ENCODE measurements at places on chromosomes 7 and 10.

DNA sequence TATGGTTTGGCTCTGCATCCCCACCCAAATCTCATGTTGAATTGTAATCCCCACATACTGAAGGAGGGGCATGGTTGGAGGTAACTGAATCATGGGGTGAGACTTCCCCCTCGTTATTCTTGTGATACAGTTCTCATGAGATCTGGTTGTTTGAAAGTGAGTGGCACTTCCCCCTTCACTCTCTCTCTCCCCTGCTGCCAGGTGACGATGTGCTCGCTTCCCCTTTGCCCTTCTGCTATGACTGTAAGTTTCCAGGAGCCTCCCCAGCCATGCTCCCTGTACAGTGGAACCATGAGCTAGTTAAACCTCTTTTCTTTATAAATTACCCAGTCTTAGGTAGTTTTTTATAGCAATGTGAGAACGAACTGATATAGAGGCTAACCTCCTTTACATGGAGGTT, 16.6 kb downstream of the PLPP4 start:
- DNase-seq, result no peak

DNA sequence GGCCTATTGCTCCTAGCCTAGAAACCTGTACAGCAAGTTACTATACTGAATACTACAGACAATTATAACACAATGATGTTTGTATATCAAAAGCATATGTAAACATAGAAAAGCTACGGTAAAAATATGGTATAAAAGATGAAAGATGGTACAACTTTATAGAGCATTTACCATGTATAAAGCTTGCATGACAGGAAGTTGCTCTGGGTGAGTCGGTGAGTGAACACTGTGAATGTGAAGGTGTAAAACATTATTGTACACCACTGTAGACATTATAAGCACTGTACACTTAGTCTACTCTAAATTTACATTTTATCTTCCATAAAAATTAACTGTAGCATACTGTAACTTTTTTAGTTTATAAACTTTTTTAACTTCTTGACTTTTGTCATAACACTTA, 674.3 kb upstream of the ZWINT start:
- no peak for DNase-seq

DNA sequence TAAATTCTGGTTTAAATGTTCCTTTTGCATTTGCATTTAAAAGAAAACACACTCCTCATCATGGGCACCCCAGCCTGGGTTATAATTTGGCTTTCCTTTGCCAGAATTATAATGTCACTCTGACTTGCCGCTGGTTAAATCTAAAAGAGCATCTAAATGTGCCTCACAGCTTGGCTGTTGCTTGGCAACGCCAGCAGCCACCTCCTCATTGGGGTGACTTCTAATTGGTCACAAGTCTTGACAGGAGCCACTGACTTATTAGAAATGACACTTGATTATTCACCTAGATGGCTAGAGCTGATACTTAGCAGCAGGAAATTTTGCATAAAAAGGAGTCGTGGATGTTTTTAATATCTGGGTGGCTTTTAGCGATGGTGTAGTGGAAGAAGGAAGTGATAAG, 114.3 kb downstream of the TBXAS1 start:
- DNase-seq, result no peak

DNA sequence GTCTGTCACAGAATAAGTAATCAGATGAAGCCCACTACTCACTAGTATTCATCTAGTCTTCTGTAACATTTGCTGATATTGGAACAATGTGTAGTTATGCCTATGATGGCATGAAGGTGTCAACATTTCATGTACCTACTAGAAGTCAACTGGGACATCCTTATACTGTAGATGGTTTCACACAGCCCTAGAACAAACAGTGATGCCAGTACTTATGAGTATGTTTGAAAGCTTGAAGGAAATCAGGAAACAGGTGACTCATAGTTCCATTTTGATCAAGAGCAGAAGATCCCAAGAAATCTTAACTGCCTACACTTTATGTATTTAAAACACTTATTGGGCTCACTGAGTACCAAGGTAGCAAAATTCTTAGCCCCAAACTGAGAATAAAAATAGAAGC, 1519.6 kb downstream of the REEP3 start:
- DNase-seq, result no peak

- no peak for DNase-seq
Measured at GRCh38 chr10:22548344-22548743, 166.0 kb downstream of the PIP4K2A start.

DNA sequence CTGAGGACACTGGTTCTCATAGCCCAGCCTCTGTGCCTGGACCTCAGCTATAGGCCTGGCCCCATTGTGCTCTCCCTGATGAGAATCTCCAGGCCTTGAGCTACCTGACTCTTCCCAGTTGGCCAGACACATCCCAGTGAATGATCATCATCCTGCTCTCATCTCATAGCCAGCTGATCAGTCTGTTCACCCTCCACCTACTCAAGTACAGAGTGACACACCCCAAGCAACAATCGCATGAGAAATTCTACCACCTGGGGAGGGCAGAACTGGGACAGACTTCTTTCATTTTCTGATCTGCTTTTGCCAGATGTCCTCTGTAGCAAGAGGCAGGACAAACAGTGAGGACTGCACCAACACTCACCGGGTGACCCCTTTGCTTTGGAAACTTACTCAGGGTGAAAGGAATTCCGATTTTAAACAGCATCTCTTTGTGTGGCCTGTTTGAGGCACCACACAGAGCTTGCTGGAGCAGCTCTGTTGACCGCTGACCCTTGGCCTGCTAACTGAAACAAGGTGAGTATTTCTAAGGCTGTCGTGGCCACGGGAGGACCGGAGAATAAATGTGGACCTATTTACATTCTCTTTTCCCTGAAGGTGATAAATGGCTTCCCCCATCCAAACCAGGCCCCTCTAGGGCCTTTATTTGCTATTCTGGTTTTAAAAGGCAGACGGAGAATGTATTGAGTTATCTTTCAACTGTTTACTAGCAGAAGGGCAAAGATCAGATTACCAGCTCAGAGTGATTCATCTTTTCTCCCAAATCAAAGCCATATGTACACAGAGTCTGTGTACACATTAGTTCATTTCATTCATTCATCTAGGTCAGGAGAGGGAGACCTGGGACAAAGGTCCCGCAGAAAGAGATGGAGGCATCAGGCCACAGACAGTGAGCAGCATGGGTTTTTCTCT, 181.4 kb upstream of the TNS3 start:
- no peak for DNase-seq

DNA sequence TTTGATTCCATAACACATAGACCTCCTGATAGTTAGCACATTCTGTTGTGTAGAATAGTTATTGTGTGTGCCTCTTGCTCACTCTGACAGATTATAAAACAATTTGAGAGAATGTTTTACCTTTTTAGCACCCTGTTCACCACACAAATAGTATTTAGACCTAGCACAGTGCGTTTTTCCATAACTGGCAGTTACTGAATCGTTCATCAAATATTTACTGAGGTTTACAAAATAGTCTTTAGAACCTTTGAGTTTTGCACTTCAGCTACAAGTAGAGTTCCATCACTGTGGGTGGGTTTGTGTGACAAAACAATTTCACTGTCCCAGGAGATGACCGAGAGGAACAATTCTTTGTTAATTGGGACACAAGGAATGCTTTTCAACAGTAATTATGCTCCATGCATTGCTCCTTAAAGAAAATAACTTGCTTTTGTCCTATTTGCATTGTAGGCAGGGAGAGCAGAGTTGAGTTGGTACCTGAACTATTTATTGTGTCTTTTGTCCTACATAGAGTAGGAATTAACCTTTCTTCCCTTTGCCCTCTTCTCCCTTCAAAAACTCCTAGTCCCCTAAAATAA, 62.3 kb downstream of the DNAH11 start:
- no peak for DNase-seq

DNA sequence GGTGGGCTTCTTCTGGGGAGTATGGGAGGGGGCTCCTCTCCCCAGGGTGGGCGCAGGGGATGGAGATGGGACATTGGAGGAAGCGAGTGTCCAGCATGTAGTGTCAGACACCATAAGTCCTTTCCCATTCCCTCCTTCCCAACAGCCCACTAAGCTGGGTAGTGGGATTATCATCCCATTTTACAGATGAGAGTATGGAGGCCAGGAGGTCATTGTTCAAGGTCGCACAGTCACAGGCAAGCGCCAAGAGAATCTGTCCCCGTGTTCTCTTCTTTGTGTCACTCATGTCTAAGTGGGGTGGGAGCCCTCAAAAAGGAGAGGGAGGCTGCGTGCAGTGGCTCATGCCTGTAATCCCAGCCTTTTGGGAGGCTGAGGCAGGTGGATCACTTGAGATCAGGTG, 64.8 kb downstream of the CLIP2 start:
- DNase-seq, result no peak

- no peak for DNase-seq
Measured at GRCh38 chr10:77583527-77583926, 54.1 kb downstream of the KCNMA1 start.

DNA sequence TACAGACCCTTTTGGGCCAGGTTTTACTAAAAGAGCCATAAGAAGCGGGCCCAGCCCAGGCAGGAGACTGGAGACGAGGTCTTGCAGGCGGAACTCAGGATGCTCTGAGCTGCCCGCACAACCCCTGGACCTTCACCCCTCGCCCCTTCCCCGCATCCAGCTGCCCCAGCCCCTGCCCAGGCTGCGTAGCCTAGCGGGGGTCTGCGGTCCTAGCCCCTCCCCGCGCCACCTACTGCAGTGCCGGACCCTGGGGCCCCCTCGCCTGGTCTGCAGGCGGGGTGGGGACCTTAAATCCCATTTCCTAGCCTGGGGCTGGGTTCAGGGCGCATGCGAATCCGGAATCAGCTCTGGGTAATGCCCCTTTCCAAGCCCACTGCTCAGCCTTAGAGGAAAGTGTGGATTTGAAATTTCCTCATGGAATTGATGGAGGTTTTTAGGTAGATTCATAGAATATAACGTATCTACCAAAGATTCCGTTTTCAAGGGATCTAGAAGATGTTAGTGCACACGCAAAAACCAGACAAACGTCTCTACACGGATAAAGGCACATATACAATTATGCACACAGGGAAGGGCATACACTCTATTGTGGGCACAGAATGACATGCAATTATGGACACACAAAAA, 546 bp upstream of the HOXA3 start:
- DNase-seq, result no peak

DNA sequence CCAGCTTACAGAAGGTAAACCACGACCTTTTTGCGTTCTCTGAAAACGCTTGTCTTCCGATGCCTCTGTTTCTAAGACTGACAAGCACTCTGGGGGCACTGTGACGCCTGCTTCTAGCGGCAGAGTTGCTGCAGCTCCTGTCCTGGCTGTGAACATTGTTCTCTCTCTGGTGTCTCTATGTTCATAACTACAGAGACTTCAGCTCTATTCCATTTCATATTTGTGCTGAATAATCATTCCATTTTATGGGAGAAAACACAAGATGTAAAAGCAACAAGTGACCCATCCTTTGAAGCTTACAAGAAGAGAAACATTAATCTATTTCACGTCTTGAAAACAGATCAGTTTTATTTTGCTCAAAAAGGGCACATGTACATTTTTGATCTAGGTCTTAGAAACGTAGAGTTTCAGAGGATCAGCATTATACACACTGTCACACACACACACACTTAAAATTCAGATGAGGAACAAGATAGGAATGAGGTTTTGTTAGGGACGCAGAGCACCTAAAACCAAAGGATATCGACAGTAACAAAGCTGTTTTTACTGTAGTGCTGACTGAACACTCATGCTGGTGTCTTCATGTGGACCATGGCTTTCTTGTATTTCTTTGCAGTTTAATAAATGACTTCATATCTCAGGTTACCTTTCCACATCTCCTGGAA, 3.0 kb downstream of the IKZF1 start:
- DNase-seq, result no peak

- DNase-seq, result no peak
Measured at GRCh38 chr10:114767986-114768821, 53.4 kb upstream of the FHIP2A start.

GRCh38 chr10:10630782-10631181, 386.9 kb upstream of the CELF2 start:
- DNase-seq, result no peak

- no peak for DNase-seq
Measured at GRCh38 chr10:29977171-29977570, 82.2 kb downstream of the JCAD start.

DNA sequence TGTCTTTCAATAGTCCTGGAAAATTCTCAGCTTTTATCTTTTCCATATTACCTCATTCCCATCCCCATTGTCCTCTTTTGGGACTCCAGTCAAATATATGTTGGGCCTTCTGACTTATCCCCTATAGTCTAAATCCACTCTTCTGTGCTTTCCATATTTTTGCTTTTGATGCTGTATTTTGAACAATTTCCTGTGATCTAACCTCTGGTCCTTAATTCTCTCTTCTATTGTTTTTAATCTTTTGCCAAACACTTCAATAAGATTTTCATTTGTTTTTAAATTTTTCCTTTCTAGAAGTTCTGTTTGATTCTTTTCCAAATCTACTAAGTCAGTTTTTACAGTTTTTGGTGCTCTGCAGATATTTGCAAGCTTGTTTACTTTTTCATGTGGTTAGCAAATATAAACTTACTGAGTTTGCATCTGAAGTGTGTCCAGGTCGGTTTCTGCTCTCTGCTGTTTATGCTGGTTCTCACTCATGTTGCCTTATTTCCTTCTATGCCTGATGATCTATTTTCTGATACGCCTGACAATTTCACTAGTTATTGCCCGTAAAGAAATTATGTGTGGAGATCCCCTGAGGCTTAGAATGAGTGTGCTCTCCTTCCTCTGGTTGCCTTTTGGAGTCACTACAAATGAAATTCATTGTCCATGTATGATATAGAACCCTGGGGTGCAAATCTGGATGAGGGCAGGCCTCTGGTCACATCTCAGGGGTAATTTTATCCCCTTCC, 110.4 kb downstream of the RBM20 start:
- DNase-seq, result no peak

DNA sequence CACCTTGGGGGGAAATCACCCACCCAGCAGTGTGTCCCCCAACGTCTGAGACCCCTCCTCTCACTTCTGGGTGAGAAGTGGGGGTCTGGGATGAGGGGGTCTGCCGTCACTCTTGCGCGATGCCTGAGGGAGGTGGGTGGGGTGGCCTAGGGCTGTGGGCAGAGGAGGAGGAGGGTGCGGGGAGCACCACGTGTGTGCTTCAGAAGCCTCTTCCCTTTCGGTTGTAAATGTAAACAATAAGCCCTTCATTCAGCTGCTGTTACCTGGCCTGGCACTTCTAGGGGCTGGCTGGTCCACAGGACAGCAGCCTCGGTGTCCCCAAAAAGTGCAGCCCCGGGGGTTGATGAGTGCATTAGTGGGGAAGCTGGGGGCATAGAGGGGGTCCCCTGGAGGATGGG, 1.3 kb downstream of the CLIP2 start:
- DNase-seq, result no peak

- no peak for DNase-seq
Measured at GRCh38 chr7:69961436-69961835, 363.2 kb downstream of the AUTS2 start.

GRCh38 chr10:11473128-11473760, 138.2 kb downstream of the USP6NL start:
- DNase-seq, result no peak

DNA sequence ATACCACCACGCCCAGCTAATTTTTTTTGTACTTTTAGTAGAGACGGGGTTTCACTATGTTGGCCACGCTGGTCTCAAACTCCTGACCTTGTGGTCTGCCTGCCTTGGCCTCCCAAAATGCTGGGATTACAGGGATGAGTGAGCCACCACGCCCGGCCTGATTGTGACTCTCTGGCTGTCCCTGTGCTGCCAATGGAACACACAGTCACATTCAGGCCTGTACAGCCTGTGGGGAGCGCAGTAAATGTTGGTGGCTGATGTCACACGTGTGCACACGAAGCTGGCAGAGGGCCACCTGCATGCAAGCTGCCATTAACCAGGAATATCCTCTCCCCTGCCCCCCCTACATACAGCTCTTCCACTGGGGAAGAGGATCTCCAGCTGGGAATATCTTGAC, 22.1 kb downstream of the POLL start:
- DNase-seq, result no peak
